CD8-positive, alpha-beta T cell (primary cell): ENCODE measurements at places on chromosomes 13 and 19.

DNA sequence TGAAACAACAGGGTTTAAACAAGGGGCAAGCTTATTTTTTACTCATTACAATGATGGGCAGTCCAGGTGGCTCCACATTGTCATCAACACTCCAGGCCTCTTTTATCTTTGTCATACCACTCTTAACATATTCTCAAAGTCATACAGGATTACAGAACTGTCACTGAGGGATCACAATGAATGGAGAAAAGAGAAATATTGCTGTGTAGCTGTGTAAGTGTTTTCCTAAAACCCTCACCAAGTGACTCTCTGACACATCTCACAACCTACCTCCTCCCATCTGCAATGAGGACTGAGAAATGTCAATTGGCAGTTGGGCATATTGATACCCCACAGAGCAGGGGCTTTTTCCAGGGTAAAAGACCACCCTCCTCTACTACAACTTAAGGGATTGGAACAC is 562.1 kb downstream of the TBC1D4 start:
- no peak for DNase-seq

- no peak for DNase-seq
Measured at GRCh38 chr13:66348745-66349690, 881.1 kb downstream of the PCDH9 start.

DNA sequence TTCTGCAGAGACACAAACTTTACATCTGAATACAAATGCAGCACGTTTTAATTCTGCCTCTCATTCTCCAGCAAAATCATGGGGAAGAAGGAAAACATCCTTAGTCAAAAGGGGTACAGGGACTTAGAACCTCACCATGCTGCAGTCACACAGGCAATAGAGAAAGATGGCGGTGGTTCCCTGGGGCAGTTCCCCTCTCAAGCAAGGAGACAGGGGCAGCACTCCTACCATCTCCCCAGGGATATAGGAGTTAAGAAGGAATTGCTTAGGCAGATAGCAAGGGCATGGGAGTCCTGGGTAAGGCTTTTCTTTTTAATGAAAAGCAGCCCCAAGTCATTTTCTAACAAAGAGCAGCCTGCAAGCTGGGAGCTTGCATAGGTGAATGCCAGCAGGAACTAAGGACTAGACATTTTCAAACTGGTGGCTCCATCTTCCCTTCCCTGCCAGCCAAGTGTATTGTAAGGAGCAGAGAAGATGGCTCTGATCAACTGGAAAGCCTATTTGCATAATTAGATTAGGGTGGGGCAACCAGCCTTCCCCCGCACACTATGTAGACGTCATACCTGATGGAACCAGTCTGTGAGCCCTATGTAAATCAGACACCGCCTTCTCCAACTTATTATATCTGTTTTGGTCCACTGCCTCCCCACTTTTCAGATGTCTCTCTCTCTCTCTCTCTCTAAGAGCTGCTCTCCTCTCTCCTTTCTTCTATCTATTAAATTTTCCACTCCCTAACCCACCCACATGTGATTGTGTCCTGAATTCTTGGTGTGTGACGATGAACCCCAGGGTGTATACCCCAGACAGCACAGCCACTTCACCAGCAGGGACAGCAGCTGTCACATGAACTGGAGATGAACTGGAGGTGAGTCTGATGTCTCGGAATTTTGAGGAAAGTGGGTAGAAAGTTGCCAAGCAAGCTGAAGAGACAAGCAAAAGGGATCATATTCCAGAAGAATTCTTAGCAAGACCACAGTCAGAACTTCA is 514.5 kb downstream of the IRS2 start:
- no peak for DNase-seq

GRCh38 chr13:90867336-90867683 is 480.2 kb upstream of the MIR17HG start:
- DNase-seq = no peak

- DNase-seq = no peak
Measured at GRCh38 chr13:38008636-38009035, 139.1 kb upstream of the TRPC4 start.

DNA sequence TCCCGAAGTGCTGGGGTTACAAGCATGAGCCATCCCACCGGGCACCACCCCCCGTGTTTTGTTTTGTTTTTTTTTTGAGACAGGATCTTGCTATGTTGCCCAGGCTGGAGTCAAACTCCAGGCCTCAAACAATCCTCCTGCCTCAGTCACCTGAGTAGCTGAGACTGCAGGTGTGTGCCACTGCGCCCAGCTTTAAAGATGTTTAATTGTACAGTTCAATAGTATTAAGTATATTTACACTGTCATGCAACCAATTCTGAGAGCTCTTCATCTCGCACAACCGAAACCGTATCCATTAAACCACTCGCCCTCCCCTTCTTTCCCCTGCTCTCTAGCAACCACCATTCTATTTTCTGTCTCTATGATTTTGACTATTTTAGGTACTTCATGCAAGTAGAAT is 15.6 kb downstream of the NUCB1 start:
- DNase-seq = no peak

DNA sequence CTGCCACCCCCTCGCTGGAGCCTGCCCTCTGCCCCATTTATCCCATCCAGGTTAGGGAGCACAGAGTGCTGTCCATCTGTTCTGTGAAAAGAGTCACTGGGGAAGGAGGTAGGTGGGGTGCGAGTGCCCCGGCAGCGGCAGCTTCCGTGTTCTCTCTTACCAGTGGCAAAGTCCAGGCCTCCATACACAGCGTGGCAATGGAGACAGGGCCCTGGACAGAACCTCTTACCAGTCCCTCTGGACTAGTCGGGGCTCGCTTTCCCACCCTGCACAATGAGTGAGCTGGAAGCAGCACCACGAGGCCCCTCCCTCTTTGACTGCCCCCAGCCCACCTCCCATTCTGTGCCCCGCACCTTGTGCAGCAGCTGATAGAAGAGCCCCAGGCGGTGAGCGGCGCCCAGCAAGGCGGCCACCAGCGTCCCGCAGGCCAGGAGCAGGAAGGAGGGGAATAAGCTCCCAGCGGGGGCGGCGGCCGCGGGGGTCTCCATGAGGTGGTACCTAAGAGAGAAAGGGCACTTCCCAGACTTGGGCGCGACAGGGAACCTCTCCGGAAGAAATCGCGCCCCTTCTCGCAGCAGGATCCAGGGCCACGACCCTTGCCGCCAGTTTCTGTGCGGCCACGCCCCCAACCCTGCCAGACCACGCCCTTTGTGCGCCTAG is 17.5 kb downstream of the SYDE1 start:
- DNase-seq = no peak

GRCh38 chr19:48997972-48998371 is 4.3 kb downstream of the RUVBL2 start:
- DNase-seq = peak; percentile 56

DNA sequence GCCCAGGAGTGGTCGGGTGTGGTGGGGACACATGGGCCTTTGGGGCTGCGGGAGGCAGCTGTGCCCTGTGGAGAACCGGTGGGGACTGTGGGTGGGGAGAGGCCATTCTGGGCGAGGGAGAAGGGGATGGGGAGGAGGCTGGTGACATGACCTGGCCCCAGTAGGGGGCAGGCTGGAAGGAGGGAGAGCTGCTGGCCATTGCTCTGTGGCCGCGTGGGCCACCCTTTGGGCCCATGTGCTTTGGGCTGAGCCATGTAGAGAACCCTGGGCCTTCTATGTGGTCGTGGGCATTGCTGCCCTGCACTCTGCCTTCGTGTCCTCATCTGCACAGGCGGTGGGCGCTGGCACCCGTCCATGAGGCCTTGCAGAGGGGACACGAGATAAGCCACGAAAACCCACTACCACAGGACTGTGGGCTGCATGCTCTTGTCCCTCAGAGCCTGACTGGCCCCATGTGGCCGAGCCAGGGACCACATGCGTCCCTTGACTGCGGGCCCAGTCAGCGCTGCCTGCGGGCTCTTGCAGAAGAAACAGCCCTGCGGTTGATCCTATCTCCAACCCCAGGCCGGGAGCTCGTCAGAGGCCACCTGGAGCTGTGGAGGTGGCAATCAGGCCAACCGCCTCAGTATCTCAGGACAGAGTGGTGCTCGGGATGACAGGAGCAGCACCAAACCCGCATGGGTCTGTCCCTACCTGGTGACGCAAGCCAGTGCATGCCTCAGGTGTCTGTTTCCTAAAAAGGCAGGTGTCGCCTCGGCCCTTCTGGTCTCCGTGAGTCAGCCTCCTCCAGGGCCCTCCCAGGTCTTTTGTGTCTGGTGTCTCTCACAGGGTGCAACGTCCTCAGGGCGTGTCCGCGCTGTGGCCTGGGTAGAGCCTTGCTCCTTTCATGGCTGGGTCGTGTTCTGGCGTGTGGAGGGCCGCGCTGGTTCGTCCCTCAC is 14.3 kb downstream of the FZR1 start:
- DNase-seq = no peak

- DNase-seq = no peak
Measured at GRCh38 chr13:53382008-53382407, 353.4 kb downstream of the OLFM4 start.

- no peak for DNase-seq
Measured at GRCh38 chr13:108917581-108917980, 288.2 kb downstream of the MYO16 start.

GRCh38 chr13:21232196-21232595 is 55.7 kb downstream of the MRPL57 start:
- no peak for DNase-seq

DNA sequence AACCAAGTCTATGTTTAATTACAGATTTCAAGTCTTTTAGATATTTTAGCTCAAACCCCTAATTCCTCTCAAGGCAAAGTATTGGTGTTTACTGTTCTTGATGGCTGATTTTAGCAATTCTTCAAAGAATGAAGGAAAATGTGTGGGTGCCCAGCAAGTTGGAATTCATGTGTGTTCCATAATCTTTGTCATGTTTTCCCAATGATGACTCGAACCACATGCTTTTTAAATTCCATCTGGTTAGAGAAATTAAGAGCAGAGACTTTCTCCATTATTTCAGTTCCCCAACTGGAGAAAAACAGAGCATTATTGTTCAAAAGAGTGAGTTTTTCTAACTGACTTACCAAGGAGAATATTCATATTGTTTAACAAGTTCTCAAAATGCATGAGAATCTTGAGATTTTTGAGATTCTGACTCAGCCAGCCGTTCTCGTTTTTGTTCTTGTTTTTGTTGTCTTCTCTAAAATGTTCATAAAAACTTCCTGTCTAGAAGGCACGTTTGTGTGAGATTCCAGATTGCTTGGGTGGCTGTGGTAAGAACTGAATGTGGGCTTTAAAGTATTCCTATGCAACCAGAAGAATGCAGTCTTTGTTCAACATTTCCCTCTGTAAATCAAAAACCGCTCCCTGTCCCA is 404.7 kb downstream of the IRS2 start:
- DNase-seq = no peak

DNA sequence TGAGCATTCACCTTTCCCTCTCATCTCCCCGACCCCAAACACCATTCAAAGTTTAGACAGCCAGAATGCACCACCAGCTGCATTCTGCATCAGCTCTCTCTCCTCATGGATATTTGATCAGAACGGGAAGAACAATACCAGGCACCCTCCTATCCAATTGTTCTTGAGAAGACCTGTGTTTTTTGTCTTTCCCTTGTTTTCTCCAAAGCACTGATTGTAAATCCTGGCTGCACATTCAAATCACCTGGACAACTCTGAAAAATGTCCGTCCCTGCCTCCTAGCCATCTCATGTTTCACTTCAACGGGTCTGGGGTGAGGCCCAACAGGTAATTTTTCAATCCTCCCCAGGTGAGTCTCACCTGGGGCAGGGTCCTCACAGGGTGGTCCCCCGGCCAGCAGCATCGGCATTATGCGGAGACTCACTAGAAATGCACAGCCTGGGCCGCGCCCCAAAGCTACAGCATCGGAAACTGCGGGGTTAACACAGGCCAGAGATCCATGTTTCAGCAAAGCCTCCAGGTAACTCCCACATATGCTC is 5.5 kb downstream of the IRS2 start:
- no peak for DNase-seq

DNA sequence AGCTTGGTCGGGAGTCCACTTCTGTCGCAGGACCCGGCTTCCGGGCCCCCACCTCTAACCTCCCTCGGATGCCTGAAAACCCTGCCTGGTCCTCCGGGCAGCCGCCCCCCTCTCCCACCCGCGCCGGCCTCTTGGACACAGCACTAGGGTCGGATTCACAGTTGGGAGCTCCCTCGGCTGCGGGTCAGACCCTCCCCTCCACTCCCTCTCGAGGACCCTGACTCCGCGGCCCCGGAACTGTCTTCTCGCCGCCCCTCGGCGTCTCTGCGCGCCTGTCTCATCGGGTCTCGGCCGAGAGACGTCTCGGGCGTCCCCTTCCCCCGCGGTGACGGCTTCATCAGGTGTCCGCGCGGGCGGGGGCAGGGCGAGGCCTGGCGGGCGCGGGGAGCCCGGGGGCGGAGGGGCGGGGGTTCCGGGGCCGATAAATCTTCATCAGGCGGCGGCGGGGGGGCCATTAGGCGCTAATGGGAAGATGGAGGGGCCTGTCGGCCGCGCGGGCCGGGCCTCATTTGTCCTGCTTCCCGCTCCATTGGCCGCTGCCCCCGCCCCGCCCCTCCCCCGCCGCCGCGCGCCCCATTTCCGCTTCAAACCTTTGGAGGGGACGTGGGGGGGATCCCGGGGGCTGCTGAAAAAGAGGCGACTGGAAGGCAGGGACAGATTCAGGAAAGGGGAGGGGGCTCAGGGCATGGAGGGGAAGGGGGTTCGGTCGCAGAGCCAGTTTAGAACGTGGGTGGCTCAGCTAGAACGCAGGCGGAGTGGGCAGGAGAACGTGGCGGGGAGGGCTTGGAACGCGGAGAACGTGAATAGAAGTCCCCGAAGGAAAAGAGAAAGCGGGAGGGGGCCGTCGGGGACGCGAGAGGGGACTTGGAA is 11.8 kb upstream of the ERFL start:
- no peak for DNase-seq

DNA sequence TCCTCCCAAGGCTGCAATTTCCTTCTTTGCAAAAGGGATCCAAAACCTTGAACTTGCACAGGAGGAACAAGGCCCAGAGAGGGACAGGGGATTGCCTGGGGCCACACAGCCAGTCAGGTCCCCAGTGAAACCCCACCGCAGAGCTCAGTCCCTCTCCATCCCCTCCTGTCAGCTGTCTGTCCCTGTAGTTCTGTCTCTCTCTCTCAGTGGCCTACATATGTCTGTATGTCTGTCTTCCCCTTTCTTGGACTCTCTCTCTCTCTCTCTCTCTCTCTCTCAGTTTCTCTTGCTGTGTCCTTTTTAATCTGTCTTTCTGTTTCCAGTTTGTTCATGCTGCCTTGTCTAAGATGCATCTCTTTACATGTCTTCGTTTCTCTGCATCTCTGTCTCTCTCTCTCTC is 11.5 kb downstream of the CEACAM19 start:
- no peak for DNase-seq

GRCh38 chr13:73772449-73773167 is 361.6 kb downstream of the KLF12 start:
- DNase-seq = no peak

- peak; percentile 40 for DNase-seq
Measured at GRCh38 chr13:72643311-72643989, 84.0 kb downstream of the MZT1 start.
